Activated CD4-positive, alpha-beta T cell treated with anti-CD3 and anti-CD28 coated beads, Interleukin-2, amount 50 U/mL, for 4 hours (primary cell): ENCODE measurements at places on chromosomes 13 and 19.
A peak's percentile ranks its signal among the peaks of the same experiment; 100 is the strongest.

DNA sequence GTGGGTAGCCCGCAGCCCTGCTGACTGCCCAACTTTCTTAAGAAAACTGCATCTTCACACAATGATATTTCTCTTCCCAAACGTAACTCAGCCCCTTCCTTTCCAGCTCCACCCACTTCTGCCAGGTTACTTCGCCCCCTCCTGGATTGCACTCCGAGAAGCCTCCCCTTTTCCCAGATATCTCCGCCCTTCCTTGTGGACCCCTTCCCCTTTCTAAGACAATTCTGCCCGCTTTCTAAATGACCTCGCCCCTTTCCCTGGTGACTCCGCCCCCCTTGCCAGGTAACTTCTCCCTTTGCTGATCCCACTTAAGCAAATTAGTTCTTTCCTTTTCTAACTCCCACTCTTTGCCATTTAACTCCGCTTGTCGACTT, 2.6 kb downstream of the VSIG10L start:
- no peak for DNase-seq

GRCh38 chr19:17766543-17767131, 15.4 kb downstream of the FCHO1 start:
- peak; percentile 25 for DNase-seq

GRCh38 chr19:56269348-56269747, 3.2 kb upstream of the EDDM13 start:
- DNase-seq, result no peak

DNA sequence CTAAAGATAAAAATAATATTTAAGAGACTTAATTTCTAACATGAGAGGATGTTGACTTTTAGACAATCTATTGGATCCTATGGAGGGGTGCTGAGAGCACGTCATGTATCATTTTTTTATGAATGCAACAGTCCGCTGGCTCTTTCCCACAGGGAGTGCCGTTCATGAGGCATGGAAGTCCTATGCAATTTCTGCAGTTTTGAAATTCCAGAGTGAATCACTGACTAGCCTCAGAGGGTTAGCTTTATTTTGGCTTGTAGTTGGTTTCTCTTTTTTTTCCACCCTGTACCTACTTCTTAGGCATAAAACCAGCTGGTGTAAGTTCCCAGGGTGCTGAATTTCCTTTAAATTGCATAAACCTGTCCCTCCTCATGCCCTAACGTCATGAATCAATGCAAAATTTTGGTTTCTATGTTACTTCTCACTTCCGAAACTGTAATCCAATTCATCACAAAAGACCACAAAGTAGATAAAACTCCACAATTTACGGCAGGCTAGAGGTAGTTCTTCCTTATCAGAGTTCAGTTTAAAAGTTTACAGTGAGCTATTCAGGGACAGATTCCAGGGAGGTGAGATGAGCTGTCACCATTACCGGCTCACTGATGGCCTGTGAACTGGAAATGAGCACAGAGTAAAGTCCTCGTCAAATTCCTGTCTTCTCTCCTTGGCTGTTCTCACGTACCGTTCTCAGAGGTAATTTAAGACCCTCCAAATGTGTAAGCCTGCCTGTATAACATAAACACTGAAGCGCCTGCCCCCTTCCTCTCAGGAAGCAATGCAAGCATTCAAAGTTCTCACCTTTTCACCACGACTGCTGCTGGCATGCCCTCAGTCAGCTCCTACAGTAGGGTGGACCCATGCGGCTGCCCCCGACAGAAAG, 216.6 kb upstream of the SLC10A2 start:
- no peak for DNase-seq

DNA sequence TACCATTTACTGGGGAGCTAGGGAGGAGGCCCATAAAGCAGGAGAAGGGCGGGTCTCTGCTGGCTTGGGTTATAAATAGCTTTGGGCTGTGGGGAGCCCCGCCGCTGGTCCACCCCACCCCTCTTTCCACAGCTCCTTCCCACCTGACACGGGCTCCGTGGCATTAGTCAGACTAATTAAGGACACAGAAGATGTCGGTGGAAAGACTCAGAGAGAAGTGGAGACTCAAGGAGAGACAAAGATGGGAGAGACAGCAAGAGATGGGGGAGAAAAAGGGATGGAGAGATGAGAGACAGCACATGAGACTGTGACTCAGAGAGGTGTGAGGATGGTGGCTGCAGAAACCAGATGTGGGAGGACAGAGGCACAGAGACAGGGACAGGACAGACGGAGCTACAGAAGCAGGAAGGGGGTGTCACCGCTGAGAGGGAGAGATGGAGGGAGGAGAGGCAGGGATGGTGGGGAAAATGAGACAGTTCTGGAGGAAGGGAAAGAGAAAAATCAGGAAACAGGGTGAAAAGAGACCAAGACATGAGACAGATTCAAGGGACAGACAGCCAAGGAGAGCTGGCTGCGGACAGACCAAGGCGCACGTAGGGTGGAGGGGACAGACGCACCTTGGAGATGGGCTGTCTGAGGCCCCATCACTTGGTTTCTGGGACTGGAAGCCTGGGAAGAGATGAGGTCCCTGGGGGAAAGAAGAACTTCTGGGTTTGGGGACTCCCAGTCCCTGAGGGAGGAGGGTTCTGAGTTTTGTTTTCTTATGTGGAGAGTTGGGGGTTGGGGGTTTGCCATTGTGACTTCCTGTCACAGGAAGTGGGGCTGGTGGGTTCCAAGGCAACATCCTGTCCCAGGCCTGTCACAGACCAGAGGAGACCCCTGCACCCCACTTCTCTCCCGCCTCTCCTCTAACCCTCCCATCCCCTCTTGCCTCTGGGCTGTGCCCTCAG, 4.1 kb downstream of the ARHGEF1 start:
- DNase-seq, result no peak

DNA sequence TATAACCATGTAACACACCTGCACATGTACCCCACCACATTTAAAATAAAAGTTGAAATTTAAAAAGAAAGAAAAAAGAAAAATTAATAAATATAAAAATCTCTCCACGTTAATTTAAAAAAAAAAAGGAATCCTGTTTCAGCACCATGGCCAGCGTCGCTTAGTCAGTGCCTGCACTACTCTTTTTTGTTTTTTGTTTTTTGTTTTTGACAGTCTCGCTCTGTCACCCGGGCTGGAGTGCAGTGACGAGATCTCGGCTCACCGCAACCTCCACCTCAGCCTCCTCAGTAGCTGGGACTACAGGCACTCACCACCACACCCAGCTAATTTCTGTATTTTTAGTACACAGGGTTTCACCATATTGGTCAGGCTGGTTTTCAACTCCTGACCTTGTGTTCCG, 835.9 kb downstream of the UQCRFS1 start:
- no peak for DNase-seq

DNA sequence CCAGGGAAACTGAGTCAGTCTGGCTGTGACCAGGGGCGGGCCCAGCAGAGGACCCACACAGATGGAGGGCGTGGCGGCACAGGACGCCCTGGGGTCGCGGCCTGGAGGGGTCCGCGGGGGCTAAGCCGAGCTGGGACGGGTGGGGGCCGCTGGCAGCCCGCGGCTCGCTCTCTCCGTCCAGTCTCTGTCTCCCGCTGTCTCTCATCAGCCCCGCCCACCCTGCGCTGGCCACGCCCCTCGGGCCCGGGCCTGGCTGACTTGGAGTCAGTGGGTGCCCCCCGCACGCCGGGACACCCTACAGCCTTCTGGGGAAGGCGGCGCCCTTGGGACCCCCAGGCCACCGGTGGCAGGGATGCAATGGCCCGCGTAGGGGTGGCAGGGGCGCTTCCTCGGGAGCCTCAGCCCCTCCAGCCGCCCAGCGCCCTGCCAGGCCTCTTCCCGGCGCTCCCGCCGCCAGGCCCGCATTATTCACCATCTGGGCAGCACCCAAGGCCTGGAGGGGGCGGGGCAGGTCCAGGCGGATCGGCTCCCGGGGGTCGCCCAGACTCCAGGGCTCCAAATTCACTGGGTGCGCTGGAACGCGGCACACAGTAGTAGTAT, at the start of gene TBXA2R:
Gene TBXA2R, minus strand, starts transcription at position 186 of the 600 bp plus-strand sequence. CDS start 6,241 bp downstream, outside the sequence.
- peak; percentile 43 for DNase-seq

DNA sequence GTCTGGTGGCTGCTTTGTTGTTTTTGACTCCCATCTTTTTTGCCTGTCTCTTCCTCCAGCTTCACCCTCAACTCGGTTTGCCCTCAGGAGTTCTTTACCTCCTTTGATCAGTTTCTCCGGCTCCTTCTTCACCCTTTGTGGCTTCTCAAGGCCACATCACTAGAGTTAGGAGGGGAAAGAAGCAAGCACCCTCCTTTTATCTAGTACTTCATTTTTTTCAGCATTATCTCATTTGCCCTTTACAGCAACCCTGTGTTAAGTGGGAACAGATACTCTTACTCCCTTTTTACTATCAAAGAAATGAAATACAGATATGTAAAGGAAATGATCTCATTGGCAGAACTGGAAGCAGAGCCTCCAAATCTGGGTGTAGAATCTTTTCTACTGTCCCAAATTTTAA, 26.9 kb downstream of the RAP2A start:
- DNase-seq, result no peak

DNA sequence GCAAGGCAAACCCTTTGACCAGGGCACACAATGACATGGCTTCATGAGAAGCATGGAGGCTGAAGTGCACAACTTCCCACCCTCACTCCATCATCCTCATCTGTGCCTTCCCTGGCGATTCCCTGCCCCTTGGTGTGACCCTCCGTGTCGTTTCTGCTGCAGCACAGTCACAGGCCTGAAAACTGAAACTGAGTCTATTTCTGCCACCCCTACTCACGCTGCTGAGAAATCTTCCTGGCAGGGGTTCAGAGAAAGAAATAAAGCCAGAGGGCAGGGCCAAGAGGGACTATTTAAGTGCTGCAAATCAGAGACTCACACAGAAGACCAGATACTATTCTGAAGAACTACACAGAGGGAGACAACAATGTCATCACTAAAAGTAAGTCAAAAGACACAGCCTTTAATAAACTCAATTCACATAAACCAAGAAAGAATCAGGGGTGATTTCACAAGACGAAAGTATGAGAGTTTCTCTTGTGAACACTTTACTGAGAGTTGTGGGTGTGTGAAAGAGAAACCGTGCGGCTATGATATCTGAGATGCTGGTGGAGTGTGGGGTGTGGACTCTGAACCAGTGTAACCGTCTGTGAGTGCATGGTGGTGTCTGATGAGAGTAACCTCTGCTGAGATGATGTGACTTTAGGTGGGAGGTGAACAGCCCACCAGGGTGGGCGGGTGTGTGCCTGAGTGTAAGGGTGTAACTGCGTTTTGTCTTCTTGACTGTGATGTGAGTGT, 23.5 kb downstream of the LGALS16 start:
- DNase-seq, result peak; percentile 24
